ENCODE measurements at places on chromosomes 5 and 9.

GRCh38 chr5:154191467-154192261, 1.1 kb downstream of the GALNT10 start:
- DNase-seq, result no peak

DNA sequence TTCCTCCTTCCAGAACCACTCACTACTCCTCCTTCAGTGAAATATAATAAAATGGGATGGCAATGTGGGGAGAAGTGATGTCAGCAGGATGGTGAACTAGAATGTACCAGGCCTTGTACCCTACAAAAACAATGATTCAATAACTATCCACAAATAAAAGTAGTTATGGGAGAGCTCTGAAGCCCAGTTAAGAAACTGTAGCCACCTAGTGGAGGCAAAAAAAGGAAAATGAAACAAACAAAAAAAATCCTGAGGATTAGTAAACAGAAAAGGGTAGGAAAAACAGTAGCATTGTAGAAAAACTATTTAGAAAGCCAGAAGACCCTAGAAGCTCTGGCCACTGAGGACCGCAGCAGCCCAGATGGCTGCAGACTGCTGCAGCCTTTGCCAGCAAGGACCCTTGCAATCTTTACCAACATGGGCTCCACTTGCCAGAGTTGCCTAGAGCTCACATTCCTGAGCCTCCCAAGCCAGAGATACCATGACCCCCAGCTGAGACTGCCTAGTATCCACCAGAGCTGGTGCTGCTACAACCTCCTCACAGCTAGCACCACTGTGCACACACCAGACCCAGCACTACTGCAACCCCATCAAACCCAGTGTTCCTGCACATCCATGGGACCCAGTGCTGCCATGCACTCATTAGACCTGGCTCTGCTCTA, 259.7 kb upstream of the MSX2 start:
- no peak for DNase-seq

DNA sequence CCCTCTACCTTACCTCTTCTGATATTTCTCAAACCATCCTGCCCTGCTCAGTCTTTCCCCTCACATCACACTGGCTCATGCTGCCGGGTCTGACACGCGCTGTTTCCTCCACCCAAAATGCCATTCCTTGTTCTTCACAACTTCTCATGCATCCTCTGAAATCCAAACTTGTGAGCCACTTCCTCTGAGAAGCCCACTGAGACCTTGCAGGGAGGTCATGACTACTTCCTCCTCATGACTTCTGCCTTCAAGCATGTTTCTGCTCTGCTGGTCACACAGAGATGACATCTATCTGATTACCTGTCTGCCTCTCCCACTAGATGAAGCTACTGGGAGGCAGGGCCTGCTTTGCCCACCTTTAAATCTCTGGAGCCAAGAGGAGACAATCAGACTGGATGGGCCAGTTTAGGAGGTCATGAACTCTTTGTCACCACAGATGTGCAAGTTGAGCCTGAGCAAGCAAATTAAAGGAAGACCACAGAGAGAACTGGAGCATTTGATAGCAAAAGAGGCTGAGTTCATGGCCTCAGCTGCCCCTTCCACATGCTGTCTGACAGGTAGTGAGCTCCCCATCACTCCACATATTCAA, 119.8 kb upstream of the TBC1D2 start:
- no peak for DNase-seq

DNA sequence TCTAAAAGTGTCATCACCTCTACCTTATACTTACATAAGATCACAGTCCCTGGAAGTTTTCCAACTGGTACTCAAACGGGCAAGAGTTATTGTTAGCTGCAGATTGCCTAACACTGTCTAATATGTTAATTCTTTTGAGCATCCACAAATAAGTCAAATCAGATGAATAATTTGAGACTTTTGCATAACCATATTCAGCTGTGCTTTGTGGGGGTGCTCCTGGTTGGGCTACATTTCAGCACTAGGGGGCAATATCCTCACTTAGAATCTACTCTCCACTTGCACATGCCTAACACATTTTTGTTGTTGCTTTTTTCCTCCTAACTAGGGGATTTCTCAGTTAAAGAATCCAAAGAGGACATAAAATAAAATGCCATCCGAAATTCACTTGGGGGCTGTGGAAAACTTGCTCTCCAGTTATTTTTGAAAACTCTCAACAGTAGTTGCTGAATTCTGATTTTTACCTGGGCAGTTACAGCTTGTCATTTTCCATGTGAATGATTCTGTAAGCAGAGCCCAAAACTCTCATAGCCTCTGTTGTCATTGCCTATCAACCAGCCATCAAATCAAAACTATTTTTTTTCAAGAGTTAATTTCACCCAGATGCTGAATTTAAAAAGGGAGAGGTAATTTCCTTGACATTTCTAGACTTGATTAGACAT, 71.5 kb downstream of the TRIM36 start:
- peak; percentile 44 for DNase-seq

- DNase-seq, result peak; percentile 65
Observed at GRCh38 chr5:150461231-150461630, 11.7 kb upstream of the RPS14 start.

DNA sequence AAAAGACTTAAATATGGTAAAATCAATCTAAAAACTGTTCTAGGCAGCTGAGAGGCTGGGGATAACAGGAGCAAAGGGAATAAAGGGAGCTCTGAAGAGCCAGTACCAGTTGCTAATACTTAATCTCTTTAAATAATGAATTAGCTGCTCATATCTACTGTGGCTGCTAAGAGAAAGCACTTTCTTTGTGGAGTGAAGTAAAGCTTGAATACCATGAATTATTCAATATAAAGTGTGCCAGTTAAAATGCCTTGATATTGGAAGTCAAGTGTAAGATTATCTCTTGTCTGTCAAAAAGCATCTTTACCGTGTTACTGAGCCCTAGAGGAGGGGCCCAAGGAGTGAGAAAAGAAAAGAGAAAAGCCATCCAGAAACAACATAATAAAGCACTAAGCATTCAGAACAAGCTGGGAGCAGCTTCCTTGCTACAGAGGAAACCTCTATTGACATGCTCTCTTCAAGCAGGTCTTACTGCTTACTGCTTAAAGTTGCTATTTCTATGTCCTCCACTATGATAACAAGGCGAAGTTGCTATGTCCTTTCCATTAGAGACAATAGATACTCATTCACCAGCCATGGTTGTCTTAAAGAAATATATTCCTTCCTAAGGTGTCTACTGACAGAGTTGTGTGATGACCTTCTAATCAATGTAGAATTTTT, 297.4 kb downstream of the CETN3 start:
- DNase-seq, result no peak

DNA sequence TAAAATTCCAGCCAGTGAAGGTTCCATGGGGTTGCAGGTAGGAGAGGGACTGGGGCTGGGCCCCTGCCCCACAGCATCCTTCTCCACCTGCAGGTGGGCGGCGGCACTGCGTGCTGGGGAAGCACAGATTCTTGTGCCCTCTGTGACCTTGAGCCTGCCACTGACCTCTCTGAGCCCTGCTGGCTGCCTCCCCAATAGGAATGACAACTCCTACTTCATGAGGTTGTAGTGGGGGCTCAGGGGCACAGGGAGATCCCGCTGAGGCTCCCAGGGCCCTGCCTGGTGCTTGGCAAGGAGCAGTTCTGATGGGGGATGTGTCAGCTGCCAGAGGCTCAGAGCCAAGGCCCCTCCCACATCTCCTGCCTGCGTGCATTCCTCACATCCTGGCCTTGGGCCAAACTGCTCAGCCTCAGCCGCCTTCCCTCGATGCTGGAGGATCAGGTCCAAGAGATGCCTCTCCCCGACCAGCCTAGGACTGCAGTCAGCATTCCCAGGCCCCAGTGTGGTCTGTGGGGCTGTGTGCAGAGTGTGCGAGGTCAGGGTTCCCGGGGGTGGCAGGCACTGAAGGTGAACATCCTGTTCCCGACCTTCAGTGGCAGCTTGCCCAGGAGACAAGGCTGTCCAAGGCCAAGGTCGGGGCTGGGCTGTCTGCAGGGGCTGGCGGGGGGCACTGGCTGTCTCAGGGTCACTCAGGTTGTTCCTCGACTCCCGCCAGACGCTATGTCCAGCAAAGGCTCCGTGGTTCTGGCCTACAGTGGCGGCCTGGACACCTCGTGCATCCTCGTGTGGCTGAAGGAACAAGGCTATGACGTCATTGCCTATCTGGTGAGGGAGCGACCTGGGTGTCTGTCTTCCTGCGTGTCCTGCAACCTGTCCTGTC, 7.0 kb downstream of the ASS1 start:
- peak; percentile 34 for DNase-seq

DNA sequence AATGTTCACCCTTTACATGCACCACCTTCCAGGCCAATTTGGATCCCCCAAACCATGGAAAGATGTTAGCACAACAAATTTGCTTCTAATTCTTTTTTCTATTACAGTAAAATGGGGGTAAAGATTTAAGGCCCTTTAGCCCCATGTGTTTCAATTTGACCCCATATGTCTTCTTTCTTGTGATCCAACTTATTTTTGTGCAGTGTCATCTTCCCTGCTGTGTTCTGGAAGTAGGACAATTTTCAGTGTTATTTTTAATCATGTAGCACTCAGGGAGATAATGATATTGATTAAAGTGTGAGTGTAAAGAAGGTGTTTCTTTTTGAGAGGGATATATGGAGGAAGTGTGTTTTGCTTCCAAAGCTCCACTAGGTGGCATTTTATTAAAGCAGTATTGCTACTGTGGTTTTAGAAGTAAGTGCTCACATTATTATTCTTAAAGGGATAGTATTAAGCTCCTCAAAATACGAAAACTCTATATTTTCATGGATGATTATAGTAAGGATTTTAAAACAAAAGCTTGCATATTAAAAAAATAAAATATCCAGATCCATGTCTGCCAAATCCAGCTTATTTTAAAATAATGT, 118.7 kb upstream of the ATP10B start:
- no peak for DNase-seq

DNA sequence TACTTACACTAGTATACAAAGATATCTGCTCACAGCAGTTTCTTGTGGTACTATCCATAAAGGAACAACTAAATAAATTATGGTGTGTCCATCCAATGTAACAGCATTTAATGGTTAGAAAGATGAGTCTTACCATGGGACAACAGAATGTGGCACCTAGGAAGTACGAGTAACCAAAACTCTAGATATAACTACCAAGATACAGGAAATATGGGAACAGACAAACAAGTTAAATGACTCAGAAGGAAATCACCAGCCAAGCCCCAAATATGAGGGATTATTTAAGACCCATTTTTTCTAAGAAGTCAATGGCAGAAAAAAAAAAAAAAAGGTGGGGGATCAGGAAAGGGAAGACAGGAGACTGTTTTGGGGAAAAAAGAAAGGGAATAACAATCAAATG, 294.8 kb downstream of the PRELID2 start:
- no peak for DNase-seq

DNA sequence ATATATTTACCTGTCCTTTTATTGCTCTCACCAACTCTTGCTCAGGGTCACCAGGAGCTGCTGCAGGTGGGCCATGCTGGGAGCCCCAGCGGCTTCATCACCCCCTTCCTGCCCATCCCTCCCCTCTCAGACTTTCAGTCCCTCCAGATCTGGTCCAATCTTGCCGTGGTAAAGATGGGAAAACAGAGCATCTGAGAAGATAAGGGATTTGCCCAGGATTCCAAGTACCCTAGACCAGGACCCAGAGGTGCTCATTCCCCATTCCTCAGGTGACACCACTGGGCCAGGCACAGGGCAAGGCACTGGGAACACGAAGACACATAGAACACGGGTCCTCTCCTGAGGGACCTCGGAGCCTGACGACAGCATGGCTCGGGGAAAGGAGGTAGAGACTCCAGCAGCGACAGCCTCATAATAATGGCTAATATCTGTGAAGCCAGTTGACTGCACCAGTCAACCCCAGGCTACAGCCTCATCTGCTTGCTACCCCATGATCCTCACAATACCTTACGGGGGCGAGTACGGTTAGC, 18.0 kb downstream of the TMOD1 start:
- DNase-seq, result no peak

All from common myeloid progenitor, CD34-positive (primary cell).